ENCODE measurements at places on chromosomes 4 and X.

GRCh38 chrX:119984652-119985051 is 41.1 kb upstream of the NKAP start:
- DNase-seq = no peak

DNA sequence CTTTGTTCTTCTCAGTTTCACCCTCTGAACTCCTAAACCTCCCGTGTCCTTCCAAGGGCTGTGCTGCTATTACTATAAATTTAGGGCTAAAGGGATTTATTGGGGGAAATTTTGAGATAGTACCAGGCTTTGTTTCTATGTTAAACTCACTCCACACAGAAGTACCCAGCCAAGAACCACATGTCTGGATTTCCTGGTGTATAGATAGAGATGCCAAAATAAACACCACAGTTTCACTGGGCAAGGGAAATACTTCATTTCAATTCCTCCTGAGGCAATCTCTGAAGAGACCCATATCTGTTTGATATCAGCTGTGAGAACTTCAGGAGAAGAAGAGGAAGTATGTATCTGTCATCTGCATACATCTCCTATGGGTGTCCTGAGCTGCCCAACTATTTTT is 21.7 kb upstream of the CLNK start:
- DNase-seq = no peak

DNA sequence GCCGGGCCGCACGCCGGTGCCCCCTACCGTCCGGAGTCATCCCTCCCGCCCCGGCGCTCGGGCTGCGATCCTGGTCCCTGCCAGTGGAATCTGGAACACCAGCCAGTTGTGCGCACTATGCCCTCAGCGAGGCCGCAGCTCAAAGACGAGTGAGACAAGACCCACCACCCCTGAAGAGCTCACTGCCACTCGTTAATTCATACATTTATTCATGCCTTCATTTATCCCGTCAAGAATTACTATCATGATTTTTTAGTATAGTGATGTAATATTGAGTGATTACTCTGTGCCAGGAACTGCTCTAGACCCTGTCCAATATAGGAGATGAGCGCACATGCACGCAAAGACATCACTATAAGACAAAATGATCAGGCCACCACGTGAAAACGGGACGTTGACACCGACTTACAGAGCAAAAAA is 247 bp upstream of the PPA2 start:
- DNase-seq = no peak

DNA sequence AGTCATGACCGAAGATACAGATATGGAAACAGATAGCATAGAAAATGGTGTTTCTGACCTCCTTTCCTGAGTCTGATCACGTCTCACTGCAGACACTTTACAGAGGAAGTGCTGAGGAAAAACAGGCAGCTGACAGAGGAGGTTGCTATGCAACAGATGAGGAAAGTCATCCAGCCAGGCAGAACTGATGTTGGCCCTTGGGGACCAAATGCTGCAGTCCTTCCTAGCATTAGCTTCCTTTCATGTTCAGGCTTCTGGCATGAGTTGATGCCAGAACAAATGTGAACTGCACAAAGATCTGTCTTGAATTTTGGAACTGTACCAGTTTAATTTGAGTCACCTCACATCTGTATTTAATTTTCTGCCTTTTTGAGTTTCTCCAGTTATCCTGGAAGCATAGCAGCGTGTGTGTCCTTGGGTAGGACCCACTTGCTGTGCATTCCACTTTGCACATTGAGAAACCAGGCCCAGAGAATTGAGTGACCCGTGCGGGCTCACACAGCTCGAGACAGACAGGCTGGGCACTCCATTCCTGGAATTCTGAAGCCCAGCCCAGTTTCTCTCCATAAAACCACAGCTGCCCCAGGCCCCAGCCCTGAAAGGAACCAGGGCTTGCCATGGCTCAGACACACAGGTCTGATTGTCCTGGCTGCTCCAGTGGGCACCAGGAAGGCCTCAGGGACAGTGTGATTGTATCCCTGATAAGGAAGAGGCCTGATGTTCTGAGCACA is 1.4 kb upstream of the MAGED1 start:
- DNase-seq = no peak

DNA sequence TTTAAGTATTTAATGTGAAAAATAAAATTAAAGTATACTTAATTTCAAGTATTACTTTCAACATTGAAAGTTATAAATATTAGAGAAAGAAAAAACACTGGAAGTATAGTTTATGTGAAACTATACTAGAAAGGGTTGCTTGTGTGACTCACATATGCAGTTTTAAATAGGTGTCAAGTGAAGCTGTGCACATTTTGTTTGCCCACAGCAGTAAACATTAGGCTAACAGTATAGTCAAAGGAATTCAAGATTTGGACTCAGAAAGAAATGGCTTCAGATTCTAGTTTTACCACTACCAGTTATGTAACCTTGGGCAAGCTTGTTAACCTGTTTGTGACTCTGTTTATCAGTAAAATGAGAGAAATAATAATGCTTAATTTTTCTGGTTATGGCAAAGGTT is 148.2 kb downstream of the FAM47B start:
- no peak for DNase-seq

DNA sequence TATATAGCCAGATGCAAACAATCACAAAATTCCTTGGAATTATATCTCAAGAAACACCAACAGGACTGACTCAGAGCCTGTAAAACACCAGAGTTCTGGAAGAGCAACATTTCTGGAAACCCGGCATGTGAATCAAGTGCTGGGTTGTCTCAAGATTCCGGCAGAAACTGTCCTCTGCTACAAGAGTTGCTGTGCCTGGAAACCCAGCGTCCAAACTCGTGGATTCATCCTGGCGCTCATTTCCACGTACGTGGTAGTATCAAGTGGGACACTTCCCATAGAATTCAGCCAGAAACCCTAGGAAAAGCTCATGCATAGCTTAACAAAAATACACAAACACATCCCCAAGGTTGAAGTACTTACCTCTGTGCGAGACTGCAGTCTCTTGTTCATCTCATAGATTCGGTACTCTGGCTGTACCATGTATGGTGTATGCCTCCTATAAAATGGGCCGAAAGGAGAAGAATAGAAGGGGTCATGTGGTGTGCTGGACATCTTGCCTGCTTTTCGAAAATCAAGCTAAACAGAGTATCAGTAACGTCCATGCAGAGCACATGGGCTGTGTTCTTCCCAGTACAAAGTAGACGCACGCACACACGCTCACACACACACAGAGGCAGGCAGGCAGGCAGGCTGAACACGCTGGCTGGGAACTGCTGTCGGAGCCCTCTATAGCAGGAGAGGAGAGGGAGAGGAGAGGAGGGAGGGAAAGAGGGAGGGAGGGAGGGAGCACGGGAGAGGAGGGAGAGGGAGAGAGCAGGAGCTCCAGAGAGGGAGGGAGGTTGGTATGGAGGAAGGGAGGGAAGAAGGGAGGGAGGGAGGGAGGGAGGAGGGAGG is at the start of gene LDB2:
Gene LDB2 (minus strand): TSS at position 655 of the 837 bp plus-strand sequence.
- DNase-seq = no peak

DNA sequence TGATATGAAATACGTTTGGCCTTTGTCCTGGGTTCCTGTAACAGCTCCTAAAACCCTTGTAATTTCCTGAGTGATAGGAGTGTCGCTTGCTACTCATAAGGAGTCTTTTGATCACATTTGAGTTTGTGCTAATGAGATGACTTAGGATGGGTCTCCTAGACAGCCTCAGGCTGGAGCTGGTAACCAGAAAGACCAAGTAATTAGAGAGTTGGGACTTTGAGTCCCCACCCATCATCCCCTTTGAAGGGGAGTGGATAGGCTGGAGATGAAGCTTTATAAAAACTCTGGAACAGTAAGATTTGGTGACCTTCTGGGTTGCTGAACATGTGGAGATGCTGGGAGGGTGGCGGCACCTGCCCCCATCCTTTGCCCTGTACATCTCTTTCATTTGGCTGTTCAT is 2.9 kb downstream of the SEC24B start:
- DNase-seq = no peak

- no peak for DNase-seq
Observed at GRCh38 chrX:39509157-39509556, 588.6 kb downstream of the BCOR start.

DNA sequence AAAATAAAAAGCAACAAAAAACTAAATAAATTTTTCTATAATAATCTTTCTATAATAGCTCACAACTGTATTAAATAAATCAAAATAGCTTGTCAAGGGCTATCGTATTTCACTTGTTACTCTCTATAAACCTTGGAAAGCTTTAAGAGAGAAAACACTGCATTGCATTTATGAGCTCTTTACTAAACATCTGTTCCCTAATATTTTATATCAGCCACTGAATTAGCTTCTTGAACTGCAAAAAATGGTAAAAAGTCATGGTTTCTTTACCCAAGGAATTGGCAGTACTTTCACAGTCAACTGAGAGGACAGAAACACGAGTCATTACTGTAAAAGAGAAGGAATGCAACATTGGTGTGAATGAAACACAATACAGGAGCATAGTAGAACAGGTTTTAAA is 671.2 kb downstream of the PCDH18 start:
- DNase-seq = no peak

GRCh38 chr4:137267024-137267423 is 265.3 kb downstream of the PCDH18 start:
- no peak for DNase-seq

- DNase-seq = no peak
Observed at GRCh38 chr4:126544276-126544675, 1088.5 kb upstream of the INTU start.

DNA sequence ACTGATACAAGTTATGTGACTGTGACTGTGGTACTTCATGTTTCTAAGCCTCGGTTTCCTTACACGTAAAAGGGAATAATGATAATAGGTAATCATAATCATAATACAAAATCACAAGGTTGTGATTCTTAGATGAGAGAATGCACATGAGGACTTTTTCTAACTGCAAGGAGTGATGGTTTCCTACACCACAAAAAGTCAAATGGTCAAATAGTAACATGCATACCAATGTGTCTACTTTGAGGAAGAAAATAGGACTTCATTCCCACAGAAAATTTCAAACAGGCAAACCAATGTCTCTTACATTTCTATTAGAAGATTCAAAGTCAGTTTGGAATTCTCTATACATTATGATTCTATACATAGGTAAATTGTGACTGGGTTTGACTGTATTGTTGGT is 368.7 kb upstream of the FTHL17 start:
- no peak for DNase-seq
